ENCODE measurements at places on chromosomes 1 and 21.

- DNase-seq, result no peak
Observed at GRCh38 chr1:54247863-54248515, 48.0 kb downstream of the MRPL37 start.

GRCh38 chr1:100494393-100495084 is 43.4 kb upstream of the GPR88 start:
- no peak for DNase-seq

- DNase-seq, result no peak
Observed at GRCh38 chr21:38525454-38525853, 27.2 kb upstream of the ERG start.

DNA sequence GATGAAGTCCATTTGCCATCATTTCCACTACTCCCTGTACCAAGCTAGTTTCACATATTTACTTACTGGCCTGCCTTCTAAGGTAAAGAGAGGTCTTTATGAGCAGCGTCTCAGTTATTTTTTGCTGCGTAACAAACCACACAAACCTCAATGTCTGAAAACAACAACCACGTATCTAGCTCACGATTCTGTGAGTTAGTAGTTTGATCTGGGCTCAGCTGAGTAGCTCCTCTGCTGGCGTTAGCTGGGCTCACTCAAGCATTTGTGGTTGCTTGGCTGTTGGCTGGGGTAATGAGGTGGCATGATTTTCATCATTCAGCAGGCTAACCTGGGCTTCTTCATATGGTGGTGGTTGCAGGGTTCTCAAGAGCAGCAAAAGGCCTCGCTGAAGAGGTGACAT is 225.4 kb downstream of the FOXD2 start:
- DNase-seq, result no peak

GRCh38 chr1:200353232-200353631 is 56.6 kb downstream of the ZNF281 start:
- DNase-seq, result no peak

- DNase-seq, result peak; percentile 49
Observed at GRCh38 chr1:39127513-39127912, 77.0 kb upstream of the MACF1 start.

- DNase-seq, result no peak
Observed at GRCh38 chr1:84583648-84584047, 9.4 kb upstream of the CTBS start.

DNA sequence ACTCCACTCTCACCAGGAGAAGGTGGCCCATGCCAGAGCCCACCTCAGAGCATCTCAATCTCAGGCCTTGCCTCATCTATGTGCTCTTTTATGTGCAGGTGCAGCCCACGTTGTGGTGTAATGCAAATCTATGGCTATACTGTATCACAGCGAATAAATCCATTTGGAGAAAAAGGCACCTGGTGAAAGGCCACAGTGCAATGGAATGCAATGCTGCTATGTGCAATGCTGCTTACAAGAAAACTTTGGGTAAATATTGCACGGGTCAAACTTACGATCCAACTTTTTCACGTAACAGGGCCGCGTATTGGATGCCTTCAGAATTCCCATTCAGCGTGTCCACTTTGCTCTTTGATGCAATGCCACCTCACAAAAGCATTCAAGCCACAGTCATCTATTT is 13.5 kb downstream of the ZBTB18 start:
- no peak for DNase-seq

DNA sequence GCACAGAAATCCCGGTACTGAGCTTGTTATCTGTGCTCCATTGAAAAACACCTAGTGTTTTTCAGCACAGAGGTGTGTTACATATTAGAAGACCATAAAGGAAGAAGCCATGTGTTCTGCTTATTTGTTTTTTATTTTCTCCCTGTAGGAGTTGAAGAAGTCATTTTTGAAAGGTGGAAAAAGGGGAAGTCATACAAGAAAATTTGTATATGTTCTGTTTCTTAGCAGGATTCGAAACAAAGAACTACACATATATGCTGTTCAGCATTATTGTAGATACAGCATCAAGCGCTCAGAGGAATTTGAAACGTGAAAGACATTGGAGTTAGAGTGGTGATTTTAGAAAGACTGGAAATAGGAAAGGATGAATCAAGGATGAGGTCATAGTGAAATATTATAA is 345.3 kb upstream of the ADGRL2 start:
- DNase-seq, result no peak

DNA sequence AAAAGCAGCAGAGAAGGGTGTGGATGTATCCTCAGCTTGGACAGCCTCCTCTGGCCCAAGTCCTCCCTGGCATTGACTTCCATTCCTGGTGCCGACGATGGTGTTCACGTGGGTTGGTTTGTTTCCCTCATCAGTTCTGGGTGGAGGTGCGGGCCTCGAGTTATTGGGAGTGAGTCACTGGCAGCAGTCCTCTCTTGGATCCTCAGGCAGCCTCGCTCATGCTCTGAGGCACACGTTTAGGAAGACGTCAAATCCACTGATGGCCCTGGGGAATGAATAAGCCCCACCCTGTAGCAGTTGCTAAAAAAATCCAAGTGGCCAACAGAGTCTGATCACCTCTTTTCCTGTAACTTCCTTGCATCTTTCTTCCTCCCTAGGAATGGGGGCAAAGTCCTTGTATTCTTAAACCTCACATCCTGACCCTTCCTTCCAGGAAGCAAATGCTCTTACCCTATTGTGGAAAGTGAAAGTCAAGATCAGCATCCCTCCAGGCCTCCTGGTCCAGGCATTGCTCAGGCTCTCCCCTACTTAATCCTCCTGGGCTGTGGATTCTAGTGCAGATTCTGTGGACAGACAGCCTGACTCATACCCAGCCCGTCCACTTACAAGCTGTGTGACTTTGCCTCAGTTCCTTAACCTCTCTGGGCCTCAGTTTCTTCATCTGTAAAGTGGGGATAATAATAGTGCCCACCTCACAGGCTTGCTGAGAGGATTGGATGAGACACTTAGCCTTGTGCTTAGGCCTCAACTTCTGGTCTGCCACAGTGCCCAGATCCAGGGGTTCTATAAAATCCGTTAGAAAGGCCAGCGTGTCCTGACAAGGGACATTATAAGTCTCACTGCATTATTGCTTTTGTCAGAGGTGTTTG is 111.1 kb downstream of the TLR5 start:
- peak; percentile 4 for DNase-seq

GRCh38 chr1:77514921-77515776 is 167.3 kb downstream of the ZZZ3 start:
- peak; percentile 20 for DNase-seq

DNA sequence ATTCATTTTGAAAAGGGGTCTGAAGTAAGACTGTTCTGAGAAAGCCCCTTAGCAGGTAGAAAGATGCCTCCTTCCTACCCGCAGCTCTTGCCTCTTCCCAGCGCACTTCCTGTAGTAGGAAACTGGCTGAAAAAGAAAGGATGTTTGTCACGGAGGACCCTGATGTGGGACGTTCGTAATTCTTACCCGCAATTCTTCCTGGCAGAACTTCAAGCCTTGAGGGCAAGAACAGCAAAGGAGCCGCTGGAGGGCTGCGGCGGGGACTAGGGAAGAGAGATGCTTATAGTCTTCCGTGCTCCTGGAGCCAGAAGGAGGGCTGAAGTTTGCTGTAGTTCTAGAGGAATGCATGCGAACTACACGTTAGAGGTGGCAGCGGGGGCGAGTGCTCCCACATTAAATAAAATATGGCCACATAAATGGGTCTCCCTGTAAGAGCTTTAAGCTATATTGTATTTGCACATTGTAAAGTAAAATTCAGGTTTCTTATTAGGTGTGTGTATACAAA is 6.3 kb downstream of the C1orf53 start:
- no peak for DNase-seq

DNA sequence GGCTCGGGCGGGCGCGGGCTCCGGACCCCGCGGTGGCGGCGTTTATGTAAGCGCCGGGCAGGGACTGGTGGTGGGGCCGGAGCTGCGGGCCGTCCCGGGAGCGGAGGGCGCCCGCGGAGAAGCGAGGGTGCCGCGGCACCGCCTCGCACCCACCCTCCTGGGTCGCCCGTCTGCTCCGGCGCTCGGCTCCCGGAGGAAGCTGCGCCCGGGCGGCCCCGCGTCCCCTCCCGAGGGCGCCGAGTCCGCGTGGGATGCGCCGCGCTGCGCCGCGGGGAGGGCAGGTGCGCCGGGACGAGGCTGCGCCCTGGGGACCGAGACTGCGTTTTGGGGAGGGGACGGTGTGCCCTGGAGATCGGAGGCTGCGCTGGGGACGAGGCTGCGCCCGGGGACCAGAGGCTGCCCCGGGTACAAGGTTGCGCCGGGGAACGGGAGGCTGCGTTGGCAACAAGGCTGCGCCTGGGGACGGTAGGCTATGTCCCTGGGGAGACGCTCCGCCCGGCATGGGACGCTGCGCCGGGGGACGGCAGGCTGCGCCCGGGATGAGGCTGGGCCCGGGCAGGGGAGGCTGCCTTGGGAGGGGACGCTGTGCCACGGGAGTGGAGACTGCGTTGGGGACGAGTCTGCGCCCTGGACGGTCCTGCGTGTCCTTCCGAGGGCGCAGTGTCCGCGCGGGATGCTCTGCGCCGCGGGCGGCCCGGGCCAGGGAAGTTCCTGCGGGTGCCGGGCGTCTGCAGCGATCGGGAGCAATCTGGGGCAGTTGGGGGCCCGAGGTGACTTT is 627 bp downstream of the ADARB1 start:
- DNase-seq, result peak; percentile 31

DNA sequence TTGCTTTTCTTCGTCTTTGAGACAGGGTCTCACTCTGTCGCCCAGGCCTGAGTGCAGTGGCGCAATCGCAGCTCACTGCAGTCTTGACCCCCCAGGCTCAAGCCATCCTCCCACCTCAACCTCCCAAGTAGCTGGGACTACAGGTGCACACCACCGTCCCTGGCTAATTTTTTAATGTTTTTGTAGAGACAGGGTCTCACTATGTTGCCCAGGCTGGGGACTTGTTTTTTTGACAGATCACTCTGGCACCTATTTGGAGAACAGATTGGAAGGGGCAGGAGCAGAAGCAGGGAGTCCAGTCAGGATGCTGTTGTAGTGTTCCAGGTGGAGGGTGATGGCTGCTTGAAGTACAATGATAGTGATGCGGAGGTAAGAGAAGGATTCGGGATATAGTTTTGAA is 12.7 kb upstream of the KDM4A start:
- DNase-seq, result no peak

GRCh38 chr1:247218121-247218651 is 37.7 kb upstream of the VN1R5 start:
- no peak for DNase-seq

DNA sequence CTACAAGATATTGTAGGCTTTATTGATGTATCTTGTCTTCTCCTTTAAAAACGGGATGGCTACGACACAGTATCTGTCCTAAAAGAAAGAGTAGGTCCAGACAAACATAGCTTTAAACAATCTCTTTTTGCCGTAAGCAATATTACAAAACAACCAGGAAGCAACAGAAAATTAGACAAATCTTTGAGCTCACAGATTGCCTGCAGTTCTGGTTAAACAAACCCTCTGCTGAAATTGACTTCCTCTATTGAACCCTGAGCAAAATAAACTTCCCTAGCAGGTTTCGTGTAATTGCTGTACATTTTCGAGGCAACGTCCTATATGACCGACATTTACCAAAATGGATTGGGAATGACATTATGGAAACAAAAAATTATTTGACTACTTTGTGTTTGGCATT is 50.6 kb downstream of the CHML start:
- DNase-seq, result no peak

DNA sequence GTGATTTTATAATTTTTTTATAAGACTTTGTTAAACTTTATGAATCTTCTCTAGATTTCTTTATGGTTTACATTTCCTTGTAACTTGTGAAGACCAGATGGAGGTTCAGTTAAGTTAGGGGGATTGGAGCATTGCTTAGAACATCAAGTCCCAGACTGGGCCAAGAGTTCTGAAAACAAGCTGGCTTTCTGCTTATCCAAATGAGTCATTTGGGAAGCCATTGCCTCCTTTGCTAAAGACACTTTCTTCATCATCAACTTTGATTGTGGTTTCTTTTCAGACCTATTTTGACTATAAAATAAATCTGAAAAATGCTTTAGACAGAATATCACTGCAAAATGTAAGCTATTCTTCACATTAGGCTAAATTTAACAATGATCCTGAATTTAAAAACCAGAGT is 446.8 kb downstream of the USP25 start:
- DNase-seq, result no peak

GRCh38 chr1:87215592-87215991 is 113.1 kb upstream of the LMO4 start:
- DNase-seq, result no peak

DNA sequence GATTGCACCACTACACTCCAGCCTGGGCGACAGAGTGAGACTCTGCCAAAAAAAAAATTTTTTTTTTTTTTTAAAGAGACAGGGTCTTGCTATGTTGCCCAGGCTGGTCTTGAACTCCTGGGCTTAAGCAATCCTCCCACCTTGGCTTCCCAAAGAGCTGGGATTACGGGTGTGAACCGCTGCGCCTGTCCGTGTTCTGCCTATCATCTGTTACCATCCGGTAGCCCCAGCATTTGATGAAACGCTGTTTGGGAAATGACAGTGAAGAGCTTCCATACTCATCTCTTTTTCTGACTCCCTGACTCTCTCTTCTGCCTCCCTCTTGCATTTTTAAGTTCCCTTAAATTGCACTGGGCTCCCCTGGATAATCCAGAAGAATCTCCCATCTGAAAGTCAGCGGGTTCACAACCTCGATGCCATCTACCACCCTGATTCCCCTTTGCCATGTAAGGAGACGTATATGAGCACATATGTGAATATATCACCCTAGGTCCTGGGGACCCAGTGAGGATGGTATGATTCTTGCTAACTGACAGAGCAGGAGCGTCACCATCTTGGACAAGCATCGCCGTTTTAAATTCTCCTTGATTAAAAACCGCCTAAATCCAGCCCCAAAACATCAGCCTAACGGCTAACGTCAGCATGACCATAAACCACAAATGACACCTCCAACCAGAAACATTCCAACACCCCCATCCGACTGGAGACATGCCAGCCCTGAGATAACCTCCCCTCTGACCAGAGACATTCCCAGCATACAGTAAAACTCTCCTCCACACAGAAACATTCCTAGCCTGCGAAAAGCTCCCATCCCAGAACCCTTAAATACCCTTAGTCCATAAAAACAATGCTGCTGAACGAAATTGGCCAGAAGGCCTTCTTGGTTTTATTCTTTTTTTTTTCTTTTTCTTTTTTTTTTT is 12.4 kb downstream of the TNFRSF8 start:
- no peak for DNase-seq

DNA sequence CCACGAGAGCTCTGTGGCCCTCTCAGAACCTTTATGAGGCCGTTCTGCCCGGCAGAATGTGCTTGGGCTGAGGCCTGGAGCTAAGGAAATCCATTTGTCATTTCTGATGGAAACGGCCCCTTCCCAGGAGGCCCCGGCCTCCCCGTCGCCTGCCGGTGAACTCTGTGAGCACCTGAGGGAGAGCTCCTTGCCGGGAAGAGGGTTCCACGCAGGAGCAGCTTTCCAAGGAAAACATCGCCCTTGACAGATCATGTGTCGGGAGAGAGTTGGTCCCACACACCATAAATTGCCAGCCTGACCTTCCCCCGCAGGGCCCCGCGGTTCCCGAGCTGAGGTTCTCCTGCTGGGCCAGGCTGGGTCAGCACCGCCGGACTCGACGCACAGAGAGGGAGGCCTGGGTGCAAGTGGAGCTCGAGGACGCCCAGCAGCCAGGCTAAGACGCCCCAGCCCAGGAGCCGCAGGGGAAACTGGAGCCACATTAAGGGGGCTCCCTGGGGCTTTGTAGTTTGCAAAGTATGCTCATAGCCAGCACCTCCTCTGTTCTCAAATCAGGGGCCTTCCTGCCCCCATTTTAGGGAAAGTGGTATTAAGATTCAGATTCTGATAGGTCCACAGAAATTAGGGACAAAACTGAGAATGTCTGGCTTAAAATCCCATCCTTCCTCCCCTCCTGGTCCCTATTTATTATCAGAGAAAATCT is 239.5 kb downstream of the FOXD2 start:
- no peak for DNase-seq

- no peak for DNase-seq
Observed at GRCh38 chr1:90356991-90357390, 360.1 kb downstream of the BARHL2 start.
